ENCODE measurements at places on chromosomes 16 and 17. TPM values are rescaled to one million over a fixed set of nuclear protein-coding genes. Genes with fewer than 3 reads are reported as not detected.
A peak's percentile ranks its signal among the peaks of the same experiment; 100 is the strongest.

DNA sequence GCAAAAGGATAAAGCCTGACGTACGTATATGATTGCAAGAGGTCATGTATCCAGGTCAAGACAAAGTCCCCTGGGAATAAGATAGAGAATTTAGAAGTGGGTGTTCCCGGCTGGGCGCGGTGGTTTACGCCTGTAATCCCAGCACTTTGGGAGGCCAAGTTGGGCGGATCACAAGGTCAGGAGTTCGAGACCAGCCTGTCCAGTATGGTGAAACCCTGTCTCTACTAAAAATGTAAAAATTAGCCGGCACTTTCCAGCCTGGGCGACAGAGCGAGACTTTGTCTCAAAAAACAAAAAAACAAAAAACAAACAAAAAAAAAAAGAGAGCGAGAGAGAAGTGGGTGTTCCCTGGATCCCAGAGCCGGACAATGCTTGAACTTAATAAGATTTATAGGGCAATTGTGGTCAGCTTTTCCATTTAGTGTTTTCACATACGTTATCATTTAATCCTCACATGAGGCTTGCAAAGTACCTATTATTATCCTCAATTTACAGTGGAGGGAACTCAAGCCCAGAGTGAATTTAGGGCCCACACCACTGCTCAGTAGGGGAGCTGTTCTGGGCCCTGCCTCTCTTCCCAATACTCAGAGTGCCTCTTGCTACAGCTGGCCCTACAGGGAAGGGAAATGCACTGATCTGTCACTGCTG is 481 bp upstream of the GLTPD2 start:
- H3K4me1 ChIP-seq, result peaks cover 42% of the 10 kb centered on the region
- no peak overlapping the region for H3K27ac ChIP-seq
- no peaks in the 10 kb centered on the region for H3K36me3 ChIP-seq
- DNase-seq, result no peak

DNA sequence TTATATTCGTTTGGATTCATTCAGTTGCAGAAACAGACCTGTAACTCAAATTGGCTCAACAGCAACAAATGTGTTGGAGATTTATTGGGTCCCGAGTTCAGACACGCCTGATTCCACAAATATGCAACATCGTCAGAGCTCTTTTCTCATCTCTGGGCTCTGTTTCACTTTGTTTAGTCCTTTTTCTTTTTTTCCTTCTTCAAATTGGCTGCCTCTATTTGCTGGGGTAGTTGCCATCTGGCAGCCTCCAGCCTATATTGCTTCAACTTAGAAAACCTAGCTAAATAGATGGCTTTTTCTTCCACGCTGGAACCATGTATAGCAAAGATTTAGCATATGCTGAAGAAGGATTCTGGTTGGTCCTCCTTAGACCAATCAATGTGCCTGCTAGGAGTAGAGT is 398.5 kb downstream of the RBFOX1 start:
- H3K27me3 ChIP-seq, result no peaks in the 10 kb centered on the region
- H3K27ac ChIP-seq, result no peak overlapping the region
- H3K4me3 ChIP-seq, result no peak overlapping the region

- no peak overlapping the region for H3K4me3 ChIP-seq
- no peak for DNase-seq
Measured at GRCh38 chr16:49730772-49731171, 125.1 kb downstream of the ZNF423 start.

- DNase-seq, result no peak
- H3K27me3 ChIP-seq, result no peaks in the 10 kb centered on the region
- H3K27ac ChIP-seq, result no peak overlapping the region
- H3K36me3 ChIP-seq, result no peaks in the 10 kb centered on the region
- no peaks in the 10 kb centered on the region for H3K4me1 ChIP-seq
Measured at GRCh38 chr17:80682372-80682771, 137.7 kb downstream of the RPTOR start.

- H3K27ac ChIP-seq, result no peak overlapping the region
- H3K4me1 ChIP-seq, result peaks cover 9% of the 10 kb centered on the region
- DNase-seq, result no peak
- no peaks in the 10 kb centered on the region for H3K36me3 ChIP-seq
- no peak overlapping the region for H3K4me3 ChIP-seq
Measured at GRCh38 chr16:89502081-89502843, 5.9 kb upstream of the SPG7 start.

- peak; percentile 72 for DNase-seq
- peak overlapping the region; percentile 94 for H3K27ac ChIP-seq
- no peaks in the 10 kb centered on the region for H3K36me3 ChIP-seq
- H3K4me3 ChIP-seq, result no peak overlapping the region
- H3K4me1 ChIP-seq, result peaks cover 59% of the 10 kb centered on the region
Measured at GRCh38 chr16:57533431-57534336, 2.7 kb downstream of the CCDC102A start.

DNA sequence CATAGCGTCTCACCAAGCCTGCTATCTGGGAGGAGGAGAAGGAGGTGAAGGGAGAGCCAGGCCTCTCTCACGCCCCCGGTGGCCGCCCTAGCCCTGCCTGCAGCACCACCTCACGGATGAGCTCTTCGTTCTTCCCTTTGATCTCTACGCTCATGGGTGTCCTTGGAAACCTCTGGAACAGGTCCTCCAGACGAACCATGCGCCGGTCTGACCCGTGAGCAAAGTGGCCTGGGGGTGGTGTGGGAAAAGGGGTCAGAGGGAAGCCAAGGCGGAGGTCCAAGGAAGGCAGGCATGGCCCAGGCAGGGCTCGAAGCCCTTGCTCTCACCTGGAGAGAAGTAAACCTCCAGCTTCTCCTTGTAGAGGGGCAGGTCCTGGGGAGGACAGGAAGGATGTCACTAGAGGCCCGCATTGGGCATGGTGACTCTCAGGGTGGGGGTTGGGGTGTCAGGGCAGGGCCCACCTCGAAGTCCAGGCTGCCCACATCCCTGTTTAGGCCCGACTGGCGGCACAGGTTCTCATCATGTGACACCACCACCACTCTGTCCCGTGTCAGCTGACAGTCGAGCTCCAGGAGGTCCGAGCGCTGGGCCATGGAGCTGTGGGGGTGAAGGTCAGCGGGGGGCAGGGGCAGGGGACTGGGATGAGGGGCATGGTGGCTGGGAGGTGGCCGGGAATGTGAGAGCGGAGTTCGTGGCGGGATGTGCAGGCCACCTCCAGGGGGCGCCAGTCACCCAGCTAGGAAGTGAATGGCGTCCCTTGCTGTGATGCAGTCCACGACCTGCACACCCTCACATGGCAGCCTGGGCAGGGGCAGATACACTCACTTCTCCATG is 923 bp downstream of the GDPD3 start:
- H3K4me1 ChIP-seq, result no peaks in the 10 kb centered on the region
- peaks cover 84% of the 10 kb centered on the region for H3K36me3 ChIP-seq
- H3K27ac ChIP-seq, result no peak overlapping the region
- peak; percentile 81 for DNase-seq

DNA sequence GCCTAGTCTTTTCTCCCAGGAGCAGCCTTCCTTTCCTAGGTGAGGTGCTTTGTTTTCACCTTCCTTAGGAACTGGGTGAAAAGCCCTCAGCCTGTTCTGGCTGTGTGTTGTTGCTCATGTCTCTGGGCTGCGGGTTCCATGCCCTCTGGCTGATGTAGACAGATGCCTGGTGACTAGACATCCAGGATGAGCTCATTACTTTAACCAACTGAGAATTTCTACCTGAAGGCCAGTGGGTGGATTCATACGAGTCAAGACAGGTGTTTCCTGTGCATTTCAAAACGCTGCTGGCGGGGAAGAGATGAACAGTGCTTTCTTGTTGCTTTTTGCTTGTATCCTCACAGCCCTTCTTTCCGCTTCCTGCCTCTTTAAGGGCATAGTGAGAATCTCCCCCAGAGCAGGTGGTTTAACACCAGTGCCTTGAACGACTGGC is 22.3 kb downstream of the SAP30BP start:
- no peak overlapping the region for H3K4me3 ChIP-seq
- H3K27ac ChIP-seq, result peak overlapping the region; percentile 62
- no peaks in the 10 kb centered on the region for H3K27me3 ChIP-seq
- no peaks in the 10 kb centered on the region for H3K36me3 ChIP-seq

DNA sequence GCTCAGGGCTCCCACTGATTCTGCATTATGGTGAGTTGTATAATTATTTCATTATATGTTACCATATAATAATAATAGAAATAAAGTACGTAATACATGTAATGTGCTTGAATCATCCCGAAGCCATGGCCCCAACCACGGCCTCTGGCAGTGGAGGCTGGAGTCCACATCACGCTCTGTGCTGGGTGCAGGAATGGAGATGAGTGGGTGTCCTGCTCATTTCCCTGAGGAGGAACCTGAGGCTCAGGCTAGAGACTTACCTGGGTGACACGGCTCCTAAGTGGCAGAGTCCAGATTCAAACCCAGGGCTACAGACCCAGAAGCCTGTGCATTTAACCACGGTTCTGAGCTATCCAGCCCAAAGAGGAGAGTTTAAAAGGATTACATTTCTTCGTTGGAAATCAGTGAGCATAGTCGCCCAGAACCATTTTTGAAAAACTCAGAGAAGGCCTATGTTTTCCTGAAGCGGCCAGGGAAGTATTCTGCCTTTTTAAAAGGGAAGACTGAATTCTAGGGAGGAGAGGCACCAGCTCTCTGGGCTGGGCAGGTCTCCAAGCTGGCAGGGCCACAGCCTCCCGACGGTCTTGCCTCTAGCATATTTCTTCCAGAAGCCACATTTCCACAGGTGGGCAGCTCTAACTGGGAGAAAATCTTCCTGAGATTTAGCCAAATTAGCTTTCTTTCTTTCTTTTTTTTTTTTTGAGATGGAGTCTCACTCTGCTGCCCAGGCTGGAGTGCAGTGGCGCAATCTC is 6.7 kb downstream of the IL4R start:
- H3K4me3 ChIP-seq, result no peak overlapping the region
- H3K27me3 ChIP-seq, result no peaks in the 10 kb centered on the region
- H3K27ac ChIP-seq, result peak overlapping the region; percentile 99
- no peaks in the 10 kb centered on the region for H3K36me3 ChIP-seq

GRCh38 chr16:70652322-70652721 is 6.0 kb downstream of the IL34 start:
- H3K27ac ChIP-seq, result no peak overlapping the region
- no peaks in the 10 kb centered on the region for H3K27me3 ChIP-seq
- no peak overlapping the region for H3K4me3 ChIP-seq
- H3K36me3 ChIP-seq, result no peaks in the 10 kb centered on the region
- DNase-seq, result no peak

DNA sequence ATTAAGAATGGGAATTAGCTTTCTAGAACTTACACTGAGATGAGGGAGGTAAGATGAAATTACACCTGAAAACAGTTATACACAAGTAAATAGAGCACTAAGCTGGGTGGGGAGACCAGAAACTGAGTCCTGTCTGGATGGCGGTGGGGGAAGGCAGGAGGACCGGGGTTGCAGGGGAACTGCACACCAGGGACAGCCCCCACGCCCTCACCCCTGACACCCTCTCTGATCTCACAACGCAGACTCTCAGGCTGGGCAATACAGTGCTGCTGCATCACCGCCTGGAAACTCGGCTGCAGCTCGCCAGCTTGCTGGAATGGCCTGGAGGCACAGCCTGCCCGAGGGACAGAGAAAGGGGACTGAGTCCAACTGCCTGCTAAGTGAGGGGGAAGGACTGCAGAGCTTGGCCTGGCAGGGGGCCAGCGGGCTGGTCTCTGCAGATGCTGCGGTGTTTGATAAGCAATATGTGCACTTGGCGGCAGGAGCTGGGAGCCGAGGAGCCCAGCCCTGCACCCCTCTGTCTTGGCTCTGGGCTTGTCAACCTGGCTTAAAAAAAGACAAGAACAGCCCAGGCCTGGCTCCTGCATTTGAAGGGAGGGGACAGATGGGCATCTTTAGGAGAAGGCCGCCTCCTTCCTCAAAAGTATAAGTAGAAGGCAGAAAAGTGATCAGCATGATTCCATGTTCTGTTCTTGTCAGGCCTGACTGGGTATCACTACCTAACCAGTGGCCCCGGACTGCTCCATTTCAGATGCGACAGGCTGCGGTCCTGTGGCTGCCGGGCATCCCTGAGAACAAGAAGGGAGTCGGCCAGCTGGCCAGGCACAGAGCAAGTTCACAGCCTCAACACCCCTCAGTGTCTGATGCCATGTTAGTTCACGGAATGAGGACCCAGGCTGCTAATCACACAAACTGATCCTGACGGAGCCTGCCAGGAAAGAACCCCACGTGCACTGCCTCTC is 30.2 kb downstream of the SPHK1 start:
- no peaks in the 10 kb centered on the region for H3K27me3 ChIP-seq
- H3K27ac ChIP-seq, result no peak overlapping the region
- H3K4me3 ChIP-seq, result no peak overlapping the region
- DNase-seq, result peak; percentile 86

DNA sequence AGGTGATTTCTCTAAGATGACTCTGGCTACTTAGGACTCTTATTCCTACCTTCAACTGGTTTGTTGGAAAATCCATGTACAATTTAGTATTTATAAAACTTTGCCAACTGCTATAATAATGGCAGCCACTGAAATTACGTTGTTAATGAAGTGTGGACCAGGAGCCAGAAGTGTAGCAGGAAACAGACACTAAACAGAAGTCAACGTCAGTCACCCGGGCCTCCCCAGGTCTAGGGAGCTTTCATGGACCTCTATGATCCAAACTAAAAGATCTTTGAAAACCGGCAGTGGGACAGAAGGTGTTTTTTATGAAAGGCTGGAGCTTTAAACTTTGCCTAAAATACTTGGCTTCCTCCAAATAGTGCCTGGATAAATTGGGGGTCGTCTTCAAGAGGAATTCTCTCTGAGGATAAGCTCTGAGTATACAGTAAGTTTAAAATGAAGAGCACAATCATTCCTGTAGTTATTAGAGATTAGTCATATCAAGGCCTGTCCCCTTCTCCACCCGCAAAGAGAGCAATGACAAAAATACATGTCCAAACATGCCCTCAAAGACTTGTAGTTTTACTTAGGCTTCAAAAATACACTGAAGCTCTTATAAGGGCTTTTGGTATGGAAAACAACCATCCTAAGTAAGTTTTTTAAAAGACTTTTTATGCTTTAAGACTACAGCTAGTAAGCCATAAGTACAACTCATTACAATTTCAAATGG is 34.6 kb downstream of the DCUN1D3 start:
- H3K27ac ChIP-seq, result peak overlapping the region; percentile 74
- H3K27me3 ChIP-seq, result no peaks in the 10 kb centered on the region
- peaks cover 63% of the 10 kb centered on the region for H3K4me1 ChIP-seq

DNA sequence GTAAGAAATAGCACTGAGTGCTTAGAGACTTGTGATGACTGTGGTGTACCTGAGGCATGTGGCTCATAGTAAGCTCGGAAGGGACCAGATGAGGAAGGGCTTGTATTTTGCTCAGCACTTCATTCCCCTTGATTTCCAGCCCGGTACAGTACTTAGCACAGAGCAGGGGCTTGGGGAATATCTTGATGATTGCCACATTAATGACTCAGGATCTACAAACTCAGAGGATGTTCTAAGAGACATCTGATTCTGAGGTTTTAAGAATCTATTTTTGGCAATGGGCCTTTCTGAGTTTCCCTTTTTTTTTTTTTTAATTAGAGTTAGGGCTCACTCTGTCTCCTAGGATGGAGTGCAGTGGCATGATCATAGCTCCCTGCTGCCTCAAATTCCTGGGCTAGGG is 9.1 kb downstream of the ASPHD1 start:
- H3K27ac ChIP-seq, result no peak overlapping the region
- no peak overlapping the region for H3K4me3 ChIP-seq
- no peaks in the 10 kb centered on the region for H3K27me3 ChIP-seq
- H3K36me3 ChIP-seq, result no peaks in the 10 kb centered on the region

P3H4 gene
- 4.9 TPM for polyA plus RNA-seq

CTRL gene
- not detected for polyA plus RNA-seq

CBLN1 gene
- 0.55 TPM for polyA plus RNA-seq

OR3A3 gene
- not detected for polyA plus RNA-seq

SOST gene
- not detected for polyA plus RNA-seq

ZG16B gene
- polyA plus RNA-seq, result 15.6 TPM

ADCY9 gene
- polyA plus RNA-seq, result 2.8 TPM

PDP2 gene
- 3.0 TPM for polyA plus RNA-seq

Data from sigmoid colon (tissue), 7 donors.